Activated gamma-delta T cell (primary cell): ENCODE measurements at places on chromosomes 2 and 18.
A peak's percentile ranks its signal among the peaks of the same experiment; 100 is the strongest.

DNA sequence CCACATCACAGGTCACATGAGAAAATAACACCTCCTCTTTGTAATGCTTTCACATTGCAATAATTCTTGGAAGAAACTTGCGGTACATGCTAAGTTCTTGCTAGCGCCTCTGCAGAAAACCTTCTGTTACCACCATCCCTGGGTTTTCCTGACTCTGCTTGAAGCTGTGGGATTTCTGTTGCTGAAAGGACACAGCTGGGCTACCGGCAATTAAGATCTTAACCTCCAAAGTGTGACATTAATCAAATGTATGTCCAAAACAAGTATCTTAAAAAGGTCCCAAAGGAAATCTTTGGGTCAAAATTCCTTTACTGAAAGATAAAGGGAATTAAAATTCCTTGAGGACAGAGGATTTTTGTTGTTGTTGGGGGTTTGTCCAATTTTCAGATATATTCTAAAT, 7.5 kb downstream of the CCBE1 start:
- DNase-seq: no peak

GRCh38 chr2:176636401-176636800, 367.2 kb downstream of the MTX2 start:
- DNase-seq: no peak

- no peak for DNase-seq
Measured at GRCh38 chr2:112345030-112346027, 69.9 kb downstream of the ZC3H6 start.

DNA sequence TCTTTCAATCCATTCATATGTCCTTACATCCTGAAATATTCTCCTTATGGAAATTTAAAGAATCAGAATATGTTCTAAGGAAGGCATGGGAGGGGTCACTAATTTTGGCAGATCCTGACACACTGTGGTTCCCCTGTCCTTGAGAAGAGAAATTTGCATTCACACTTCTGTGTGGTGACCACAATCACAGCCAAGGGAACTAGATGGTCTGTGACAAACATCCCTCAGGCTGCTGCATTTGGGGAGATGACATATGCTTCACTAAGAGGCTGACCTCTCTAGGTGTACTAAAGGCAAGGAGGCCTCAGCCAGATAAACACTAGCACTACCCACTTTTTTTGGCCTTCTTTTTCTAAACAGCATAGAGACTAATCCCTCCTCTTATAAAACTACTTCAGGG, 129.6 kb downstream of the MREG start:
- DNase-seq: no peak

GRCh38 chr2:66872081-66872985, 437.4 kb downstream of the MEIS1 start:
- no peak for DNase-seq

DNA sequence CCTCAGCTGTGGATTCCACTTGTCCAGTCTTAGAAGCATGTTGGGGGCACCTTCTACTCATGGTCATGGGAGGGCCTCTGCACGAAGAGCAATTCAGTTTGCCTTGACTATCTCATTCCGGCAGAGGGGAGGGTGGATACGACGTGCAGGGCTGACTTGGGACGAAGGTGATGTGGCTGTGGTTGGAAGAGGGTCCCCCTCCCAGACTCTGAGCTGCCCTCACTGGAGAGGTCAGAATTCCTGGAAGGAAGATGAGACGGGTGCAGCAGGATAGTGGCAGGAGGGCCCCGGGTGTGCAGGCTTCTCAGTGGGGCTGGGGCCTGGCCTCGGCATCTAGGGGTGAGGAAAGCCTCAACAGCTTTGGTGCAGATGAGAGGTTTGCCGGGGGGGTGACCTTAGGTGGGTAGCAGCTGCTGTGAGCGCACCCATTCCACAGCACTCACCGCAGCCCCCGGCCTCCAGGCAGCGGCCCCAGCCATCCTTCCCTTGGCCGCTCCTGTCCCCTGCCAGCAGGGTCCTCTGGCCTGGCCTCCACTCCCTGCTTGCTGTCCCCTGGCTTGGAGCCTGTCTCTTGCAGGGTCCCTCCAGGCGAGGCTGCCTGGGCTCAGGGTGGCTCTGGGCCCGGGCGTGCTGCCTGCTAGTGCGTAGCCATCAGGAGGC, 3.2 kb downstream of the RNPEPL1 start:
- DNase-seq: no peak

DNA sequence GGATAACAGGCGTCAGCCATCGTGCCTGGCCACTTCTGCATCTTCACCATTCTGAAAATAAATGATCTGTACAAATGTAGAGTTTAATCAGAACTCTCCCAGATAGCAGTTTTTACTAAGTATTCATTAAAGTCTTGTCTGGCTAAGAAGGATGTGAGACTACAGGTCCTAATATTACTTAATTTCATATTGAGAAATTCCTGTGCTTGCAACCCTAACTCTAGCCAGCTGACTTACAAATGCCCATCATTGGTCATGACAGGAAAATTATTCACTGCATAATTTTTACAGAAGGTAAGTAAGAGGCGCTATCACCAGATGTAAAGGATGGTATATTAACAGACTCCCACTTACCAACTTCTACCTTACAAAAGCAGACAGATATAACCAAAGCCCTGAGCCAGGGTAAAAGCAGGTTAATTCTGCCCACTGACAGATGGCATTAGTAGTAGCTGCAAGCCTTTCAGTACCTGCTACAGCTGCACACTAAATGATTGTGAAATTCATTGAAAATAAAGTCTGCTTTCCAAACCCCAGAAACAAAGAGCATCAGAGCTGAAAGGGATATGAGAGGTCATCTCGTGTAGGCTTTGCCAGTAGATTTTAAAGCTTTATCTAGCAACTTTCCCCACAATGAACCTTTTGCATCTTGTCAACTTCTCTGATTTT, 271.3 kb upstream of the STON1 start:
- DNase-seq: no peak

DNA sequence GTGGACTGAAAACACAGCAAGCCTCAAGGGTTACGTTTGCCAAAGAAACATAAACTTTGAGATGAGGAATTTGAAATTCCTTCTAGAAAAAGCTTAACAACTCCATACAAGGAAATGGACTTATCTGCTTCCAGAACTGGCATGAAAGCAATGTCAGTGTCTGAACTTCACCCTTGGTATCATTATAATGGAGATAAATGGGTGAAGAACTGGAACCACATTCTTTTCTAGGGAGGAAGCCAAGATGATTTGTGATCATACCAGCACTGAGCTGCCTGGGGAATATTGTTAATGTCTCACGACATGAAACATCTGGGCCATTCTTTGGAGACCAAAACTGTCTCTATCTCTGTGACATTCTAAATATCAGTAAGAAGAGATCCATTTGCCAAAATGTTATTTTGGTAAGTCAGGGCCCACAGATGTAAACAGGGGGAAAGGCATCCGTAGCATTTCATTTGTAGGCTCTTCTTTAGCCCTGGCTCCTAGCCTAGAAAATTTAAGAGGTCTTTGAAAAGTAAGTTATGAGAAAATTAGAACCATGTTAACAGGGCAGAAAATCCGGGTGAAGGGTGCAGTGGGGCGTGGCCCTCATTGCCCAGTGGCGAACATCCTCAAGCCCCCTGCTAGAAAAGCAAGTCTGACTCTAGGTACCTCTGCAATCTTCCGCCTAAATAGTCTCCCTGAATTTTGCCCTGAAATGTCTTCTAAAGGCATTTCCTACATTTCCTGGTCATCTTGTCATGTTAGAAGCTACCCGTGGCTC, 295.3 kb upstream of the EPAS1 start:
- DNase-seq: no peak

DNA sequence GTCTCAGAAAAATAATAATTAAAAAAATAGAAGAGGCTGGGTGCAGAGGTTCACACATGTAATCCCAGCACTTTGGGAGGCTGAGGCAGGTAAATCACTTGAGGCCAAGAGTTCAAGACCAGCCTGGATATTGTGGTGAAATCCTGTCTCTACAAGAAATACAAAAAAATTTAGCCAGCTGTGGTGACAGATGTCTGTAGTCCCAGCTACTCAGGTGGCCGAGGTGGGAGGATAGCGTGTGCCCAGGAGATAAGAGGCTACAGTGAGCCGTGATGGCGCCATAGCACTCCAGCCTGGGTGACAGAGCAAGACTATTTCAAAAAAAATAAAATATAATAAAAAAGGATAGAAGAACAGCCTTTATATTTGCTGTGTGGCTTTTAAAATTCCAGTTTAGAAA, 35.9 kb downstream of the SMC6 start:
- DNase-seq: no peak

DNA sequence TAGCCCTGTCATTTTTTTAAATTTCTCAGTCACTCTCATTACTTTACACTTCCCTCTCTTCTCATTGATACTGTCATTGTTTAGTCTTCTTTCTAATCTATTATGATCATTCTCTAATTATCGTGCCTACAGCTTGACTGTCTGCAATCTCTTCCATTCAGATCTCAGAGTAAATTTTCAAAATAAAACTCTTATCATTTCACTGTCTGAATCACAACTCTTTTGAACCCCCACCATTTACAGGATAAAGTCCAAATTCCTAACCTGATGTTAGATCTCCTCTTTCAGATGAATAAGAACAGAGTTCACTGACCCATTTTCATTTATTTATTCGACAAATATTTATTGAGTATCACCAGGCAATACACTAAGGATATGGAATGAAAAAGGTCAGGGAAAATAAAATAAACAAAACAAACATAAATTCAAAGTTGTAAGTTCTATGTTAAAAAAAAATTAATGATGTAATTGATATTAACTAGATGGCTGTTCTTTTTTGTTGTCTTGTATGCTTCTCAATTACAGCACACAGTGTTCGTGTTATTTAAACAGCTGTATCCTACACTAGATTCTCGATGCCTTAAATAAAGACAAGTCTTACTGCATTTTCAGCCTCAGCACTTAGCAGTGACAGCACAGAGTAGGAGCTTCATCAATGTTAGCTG, 631.0 kb downstream of the IRS1 start:
- no peak for DNase-seq

DNA sequence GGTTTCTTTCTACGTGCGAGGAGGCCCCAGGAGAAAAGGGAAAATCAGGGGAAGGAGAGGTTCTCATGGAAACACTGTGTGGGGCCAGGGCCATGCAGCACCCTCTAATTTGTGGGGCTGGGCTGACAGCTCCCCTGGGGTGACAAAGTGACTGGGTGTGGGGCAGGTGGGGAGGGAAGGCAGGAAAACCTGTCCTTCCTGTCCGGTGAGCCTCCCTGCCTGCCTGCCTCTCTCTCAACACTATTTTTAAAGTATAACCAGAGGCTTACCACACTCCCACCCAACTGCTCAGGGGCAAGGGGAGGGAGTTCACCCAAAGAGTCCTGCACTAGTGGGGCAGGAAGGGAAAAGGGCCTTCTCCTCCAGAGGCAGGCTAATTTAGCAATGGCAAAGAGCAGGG, 10.5 kb upstream of the EPAS1 start:
- DNase-seq: no peak

GRCh38 chr2:231930593-231931281, 4.5 kb upstream of the NPPC start:
- DNase-seq: no peak

- peak; percentile 21 for DNase-seq
Measured at GRCh38 chr18:23231340-23232021, 96.2 kb downstream of the CABLES1 start.

DNA sequence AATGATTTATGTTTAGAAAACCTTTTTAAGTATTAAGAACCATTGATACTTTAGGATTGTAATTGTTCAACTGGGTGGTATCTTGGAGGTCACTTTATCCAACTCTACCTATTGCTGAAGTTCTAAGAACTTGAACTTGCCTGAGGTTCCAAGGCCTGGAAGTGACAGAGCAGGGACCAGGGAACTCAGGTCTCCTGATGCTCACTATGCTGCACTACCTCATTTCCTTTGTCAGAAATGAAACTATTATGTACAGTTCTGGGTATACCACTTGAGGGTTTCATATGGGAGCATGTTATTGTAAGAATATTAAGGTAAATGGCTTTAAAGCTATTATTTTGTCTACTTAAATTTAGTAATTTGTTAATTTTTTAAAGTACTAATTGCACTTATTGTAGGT, 3.0 kb downstream of the MBD5 start:
- DNase-seq: no peak

- no peak for DNase-seq
Measured at GRCh38 chr2:186995092-186995491, 146.1 kb upstream of the ZSWIM2 start.

DNA sequence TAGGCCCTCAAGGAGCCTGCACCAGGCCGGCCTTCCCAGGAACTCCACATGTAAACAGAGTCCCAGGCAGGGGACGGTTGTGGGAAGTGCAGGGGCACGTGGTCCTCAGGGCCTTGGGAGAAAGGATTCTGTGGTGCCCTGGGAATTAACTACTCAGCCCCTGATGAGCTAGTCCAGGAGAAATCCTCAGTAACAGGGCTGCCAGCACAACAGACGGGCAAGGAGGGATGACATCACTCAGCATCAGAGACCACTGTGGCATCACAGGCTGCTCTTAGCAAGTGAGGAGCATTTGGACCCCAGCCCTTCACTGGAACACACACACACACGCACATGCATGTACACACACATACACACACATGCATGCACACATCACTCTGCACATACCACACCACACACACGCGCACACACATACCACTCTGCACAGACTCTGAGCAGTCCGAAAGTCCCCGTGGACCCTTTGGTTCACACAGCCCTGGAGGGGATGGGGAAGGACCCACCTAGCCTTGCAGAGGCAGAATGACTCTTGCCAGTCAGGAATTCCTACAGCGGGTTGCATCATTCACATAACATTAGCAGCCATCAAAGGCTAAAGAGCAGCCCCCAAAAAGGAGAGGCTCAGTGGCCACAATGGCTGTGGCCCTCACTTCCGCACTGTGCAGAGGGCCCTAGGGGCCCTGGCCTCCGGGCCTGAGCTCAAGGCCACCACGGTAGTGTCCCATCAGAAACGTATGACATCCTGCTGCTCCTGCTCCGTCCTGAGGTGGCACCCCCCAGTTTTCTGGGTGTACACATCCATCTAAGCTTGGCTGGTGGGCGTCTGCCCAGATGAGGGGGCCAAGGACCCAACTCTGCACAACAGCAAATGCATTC, 1.9 kb upstream of the NMUR1 start:
- no peak for DNase-seq

DNA sequence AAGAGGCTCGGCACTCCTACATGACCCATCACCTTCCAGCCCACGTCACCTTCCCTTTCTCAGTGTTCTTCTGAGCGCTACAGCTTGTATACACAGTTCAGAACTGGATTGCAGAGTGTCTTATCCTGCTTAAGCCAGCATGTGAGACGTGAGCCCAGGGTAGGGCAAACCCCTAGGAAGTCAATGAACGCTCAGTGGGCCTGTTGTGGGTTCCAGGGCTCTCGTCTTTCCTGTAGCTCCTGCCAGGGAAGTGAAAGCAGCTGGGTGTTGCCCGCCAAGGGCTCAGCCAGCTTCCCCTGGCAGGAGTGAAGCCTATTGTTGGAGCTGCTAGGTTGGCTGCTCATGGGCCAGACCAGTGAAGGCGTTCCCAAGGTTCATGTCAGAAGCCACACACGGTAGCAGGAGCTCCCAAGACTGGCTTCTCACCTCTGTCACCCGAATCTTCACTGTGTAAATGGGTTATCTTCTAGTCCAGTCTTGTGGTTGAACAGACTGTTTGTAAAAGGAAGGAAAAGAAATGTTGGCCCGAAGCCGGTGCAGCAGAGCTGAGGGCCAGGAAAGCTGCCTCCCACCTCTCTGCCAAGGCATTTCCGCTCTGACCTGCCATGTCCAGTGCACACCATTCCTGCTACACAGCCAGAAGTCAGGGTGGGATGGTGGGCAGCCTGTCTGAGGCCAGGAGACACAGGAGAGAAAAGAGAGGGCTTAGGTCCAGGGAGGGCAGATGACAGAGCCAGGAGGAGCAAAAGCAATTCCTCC, 69.6 kb upstream of the RMDN2 start:
- DNase-seq: no peak
